Astrocyte of the cerebellum (primary cell): ENCODE measurements at places on chromosomes 3 and 15.

- DNase-seq, result no peak
Measured at GRCh38 chr3:188720215-188720614, 451.6 kb upstream of the TPRG1 start.

GRCh38 chr3:89252016-89252415 lies 144.6 kb downstream of the EPHA3 start:
- no peak for DNase-seq

DNA sequence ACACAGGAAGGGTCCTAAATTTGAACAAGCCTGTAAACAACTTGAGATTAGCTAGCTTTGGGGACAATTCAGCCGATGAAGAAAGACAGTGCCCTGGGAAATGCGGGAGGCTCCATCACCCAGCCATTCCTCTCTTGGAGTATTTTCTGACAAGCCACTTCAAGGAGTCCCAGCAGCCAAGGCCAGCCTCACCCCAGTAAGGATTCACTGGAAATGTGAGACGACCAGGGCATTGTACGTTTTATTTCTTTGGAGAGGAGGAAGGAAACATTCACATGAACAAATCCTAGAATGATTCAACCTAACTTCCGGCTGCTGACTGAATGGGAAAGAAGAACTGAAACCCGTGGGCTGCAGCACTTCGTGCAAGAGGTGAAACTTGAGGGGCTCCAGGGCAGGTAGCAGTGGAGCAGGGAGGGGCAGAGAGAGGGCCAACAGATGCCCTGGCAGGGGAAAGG lies 116.4 kb upstream of the ARHGEF3 start:
- DNase-seq, result no peak

DNA sequence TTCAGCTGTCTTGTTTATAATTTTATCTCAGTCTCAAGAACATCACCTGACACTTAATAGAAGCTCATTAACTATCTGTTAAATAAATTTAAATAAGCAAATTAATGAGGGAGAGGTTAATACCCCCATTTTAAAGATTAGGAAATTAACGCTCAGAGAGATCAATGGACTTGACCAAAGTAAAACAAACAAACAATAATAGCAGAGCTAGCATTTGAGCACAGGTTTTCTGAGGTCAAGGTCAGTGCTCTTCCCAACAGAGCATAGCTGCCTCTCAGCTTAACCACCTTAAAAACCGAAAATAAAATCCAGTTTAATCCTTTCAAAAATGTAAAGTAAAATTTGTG lies 196.6 kb upstream of the BCL6 start:
- DNase-seq, result no peak

GRCh38 chr15:99104788-99105513 lies at the start of gene SYNM:
SYNM (plus strand) TSS chr15:99105080; CDS start chr15:99105200, 120 bp downstream.
- DNase-seq, result peak; percentile 32

DNA sequence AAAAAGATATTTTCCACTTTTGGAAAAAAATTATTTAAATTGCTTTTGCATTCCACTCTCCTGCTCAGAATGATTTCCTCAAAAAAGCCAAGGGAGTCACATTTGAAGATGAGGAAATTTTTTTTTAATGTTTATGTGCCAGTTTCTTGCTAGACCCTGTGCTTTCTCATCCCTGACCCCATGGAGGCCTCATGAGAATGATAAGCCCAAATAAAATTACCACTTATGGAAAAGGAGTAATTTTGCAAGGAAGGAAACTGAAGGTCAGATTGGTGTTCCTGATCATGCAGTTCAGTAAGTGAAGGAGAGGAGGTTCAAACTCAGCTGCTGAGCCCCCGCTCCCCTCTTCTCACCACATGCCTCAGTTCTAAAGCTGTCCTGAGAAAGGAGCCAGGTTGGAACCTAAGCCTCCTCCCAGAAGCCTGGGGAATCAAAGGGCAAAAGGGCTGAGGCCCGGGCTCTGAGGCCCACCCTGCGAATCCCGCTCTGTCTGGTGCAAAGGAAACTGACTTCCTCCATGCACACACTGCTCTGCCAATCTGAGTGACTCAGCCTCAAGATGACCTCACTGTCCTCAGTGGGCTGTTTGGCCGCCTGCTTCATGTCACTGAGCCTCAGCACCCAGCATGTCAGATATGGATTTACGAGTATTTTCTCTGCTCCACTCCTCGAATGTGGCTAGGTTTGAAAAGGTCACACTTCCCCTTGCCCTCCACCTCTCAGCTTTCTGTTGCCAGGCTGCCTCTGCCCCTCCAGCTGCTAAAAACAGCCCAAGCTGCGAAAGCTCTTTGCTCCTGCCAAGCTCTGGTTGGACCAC lies 56.9 kb upstream of the FLNB start:
- DNase-seq, result no peak

DNA sequence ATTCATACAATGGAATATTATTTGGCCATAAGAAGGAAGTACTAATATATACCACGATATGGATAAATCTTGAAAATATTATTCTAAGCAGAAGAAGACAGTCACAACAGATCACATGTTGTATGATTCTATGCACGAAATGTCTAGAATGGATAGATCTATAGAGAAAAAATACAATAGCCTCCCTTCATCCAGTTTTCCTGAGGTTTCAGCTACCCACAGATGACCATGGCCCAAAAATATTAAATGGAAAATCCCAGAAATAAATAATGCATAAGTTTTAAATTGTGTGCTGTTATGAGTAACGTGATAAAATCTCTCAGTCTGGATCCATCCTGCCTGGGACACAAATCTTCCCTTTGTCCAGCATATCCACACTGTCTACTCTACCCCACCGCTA lies 162.2 kb upstream of the ST8SIA2 start:
- DNase-seq, result no peak
